ENCODE measurements at places on chromosomes 5 and 9.

GRCh38 chr5:3010953-3011763 is 259.7 kb upstream of the IRX2 start:
- DNase-seq: no peak

DNA sequence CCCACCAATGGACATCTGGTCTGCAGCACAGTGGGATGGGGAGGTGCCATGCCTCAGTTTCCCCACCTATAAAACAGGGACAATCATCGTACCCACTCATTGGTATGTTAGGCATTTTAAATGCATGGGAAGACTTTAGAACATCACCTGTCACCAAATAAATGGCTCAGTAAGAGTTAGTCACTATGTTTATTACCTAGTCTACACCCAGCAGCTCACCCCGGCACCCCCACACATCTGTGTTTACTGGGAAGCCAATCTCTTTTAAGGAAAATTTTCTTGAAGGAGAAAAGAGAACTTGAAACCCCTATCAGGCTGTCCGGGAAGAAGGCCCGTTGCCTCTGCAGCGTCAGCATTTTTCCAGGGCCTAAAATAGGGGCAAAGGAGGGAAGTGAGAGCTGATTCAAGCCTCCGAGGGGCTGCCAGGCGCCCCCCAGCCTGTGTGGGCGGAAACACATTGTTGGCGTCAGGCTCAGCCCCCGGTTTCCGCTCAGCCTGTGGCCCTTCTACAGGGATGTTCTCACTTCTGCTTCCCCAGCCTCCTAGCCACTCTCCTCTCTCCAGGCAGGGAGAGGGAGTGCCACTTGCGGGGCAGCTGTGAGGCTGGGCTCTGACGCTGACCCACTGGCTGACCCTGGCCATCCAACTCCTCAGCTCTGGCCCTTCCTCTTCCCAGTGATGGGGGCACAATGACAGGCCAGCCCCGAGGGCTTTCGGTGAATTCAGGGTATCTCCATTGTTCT is 4.6 kb downstream of the CSF1R start:
- peak; percentile 37 for DNase-seq

- DNase-seq: peak; percentile 98
Observed at GRCh38 chr9:131270171-131271015, 5.9 kb downstream of the FAM78A start.

- DNase-seq: no peak
Observed at GRCh38 chr5:124043456-124043855, 531.5 kb downstream of the CSNK1G3 start.

DNA sequence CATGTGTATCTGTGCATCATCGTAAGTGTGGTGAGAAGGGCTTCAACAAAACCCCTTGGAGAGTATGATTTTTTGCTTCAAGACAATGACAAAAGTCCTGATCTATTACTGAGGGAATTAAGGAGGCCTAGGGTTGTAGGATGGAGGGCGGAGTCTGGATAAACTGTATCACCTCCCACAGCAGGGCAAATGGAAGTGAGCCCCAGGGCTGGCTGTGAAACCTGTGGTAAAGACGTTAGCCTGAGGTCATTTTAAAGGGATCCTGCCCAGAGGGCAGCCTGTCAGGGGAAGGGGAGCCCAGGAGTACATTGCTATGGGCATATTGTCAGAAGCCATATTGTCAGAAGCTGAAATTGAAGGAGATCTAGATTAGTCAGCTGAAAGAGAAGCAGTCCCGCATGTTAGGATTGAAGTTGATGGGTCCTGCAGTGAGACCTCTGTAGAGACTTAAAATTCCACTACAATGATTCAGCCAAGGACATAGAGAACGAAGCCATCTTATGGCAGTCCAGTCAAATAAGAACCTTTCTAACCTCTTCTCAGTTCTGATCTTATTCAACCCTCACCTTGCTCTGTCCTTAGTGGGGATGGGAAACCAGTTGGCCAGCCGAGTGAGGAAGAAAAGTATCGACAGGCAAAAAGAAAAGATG is 26.9 kb downstream of the ADGRV1 start:
- DNase-seq: no peak

DNA sequence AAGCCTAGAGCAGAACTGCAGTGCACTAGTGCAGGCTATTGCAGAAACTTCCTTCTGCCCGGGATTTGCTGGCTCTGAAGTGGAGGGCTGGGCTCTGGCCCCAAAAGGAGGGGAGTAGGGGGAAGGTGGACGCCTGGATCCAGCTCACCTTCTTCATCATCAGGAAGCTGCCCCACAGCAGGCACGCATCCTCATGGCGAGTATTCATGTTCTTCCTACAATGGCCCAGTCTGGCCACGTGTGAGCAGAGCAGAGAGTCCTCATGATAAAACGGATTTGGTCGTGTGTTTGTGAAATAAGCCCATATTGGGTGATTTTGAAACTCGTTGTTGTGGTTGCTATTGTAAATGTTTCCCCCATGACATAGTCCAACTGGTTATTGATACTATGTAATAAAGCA is 8.2 kb upstream of the GLIPR2 start:
- peak; percentile 77 for DNase-seq

DNA sequence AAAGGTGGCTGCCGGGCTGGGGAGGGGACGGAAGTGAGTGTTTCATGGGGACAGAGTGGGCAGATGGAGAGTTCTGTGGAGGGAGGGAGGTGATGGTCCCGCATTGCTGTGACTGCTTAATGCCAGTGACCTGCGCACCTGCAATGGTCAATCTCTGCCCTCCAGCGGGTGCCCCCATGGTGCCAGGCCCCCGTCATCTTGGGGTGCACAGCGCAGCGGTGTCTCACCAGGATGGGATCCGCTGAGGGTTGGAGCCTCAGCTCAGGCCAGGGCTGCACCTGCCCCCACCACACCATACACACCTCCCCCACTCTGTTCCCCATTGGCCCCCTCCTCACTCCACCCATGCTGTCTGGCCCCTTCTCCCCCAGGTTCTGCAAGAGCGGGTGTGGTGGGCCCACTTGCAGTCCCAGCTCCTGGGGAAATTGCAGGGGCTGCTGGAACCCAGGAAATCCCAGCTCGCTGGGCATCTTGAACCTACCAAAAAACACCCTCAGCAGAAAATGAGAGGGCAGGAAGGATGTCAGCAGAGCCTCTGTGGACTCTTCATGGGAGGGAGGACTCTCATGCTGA is 12.1 kb upstream of the CAMSAP1 start:
- DNase-seq: no peak

GRCh38 chr9:129932303-129933151 is 97.3 kb downstream of the USP20 start:
- DNase-seq: peak; percentile 30

GRCh38 chr9:104993291-104993963 is 65.5 kb upstream of the ABCA1 start:
- no peak for DNase-seq

DNA sequence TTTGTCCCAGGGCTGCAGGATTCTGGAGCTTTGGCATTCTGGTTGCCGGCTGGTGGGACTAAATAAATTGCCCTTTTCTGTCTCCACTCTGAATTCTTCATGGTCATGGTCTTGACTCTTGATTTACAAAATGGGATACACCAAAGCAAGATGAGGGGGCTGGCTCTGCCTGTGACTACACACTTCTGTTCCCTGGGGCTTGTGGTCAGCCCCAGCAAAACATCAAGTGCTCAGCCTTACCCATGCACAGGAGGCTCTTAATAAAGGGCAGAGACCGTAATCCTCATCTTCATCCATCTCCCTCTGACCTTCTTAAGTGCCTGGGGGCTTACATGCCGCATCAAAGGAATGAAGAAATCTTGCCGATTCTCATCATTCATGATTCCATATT is 198.0 kb downstream of the GNA14 start:
- DNase-seq: no peak

- no peak for DNase-seq
Observed at GRCh38 chr5:123046222-123046621, 9.7 kb upstream of the PPIC start.

- no peak for DNase-seq
Observed at GRCh38 chr9:123611226-123611625, 255.2 kb downstream of the CRB2 start.

DNA sequence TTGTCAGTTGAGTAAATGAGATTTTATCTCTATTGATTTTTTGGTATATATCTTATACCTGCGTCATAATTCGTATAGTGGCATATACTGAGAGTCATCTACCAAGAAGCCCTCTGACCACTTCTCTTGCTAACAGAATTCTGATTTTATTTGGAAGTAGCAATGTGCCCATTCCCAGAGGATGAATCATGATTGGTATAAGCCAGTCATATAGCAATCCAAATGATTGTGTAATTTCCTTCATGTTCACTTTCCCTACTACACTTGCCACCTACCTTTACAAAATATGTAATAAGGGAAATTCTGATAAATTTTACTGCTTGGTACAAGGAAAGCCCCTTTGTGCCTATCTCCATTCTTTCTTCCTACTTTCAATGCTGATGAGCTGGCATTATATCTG is 16.1 kb upstream of the ZNF462 start:
- no peak for DNase-seq

DNA sequence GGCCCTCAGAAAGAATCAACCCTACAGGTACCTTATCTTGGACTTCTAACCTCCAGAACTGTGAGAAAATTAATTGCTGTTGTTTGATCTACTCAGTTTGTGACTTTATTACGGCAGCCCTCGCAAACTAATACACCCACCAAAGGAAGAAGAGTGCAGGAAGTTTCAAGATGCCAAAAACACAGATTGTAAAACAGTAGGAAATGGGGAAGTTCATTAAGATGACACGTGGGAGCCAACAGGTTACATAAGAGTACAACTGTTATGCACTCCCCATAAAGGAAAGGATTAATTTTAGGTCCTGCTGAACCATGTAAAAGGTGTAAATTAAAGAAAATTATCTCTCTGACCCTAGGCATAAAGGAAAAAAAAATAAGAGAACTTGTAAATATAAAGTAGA is 294.3 kb downstream of the EPB41L4A start:
- DNase-seq: no peak

GRCh38 chr9:33867747-33868439 is 50.9 kb downstream of the UBE2R2 start:
- DNase-seq: no peak

DNA sequence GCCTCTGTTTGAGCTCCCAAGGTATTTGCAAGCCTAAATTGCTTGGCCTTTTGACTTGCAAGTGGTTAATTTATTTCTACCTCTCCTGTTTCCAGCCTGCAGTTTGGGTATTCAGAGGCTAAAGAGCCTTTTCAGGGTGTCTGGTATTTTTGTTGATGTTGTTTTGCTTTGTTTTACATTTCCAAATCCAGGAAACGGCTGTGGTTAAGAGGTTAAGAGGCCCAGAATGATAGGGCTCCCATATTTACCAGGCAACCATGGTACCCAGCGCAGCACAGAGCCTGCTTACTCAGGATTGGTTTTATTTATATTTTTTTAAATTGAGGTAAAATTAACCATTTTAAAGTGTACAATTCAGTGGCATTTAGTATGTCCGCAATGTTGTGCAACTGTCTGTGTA is 92.1 kb downstream of the PDZD2 start:
- no peak for DNase-seq

GRCh38 chr9:37710046-37710445 is 43.6 kb upstream of the TRMT10B start:
- no peak for DNase-seq

DNA sequence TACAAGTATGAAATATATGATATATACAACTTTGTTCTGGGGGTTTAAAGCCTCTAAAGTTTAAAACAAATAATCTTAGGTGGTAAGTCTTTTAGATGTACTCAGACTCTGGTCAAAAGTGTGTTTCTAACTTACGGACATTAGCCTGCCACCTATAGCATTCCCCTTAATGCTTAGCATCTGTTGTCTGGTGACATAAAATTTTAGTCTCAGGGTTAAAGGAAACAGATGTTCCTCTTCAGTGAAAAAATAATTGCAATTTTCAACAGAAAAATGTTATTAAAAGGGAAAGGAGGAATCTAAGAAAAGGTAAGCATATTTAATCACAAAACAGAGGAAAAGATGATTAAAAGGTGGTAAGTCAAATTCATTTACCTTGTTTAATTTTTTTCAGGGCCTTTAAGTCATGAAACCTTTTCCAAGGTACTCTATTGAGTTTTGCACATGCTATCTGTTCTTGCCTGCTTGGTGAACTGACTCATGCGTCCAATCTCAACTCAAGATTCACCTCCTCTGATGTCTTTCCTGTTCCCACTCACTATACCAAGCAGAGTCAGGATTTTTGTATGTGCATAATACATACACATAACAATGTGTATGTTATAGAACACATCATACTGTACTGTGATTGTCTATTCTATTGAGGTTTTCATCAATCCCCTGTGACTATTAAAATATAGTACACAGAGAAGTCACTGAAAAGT is 7.9 kb downstream of the TMEM167A start:
- no peak for DNase-seq

DNA sequence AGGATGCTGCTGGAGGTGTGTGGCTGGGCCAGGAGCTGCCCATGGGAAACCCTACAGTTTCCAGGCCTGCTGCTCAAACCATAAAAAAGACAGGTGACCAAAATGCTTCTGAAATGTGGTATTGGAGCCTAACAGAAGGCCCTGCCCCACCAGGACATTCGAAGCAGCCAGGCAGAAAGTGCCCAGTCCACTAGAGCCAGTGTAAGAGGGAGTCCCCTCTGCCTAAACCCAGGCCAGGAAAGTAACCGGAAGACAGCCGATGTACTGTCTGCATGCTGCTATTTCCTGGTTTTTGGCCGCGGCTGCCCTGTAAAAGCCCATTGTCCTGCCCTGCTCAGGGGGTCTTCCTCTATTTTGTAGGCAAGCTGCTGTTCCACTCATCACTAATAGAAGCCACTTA is 150.7 kb upstream of the IRX2 start:
- no peak for DNase-seq

DNA sequence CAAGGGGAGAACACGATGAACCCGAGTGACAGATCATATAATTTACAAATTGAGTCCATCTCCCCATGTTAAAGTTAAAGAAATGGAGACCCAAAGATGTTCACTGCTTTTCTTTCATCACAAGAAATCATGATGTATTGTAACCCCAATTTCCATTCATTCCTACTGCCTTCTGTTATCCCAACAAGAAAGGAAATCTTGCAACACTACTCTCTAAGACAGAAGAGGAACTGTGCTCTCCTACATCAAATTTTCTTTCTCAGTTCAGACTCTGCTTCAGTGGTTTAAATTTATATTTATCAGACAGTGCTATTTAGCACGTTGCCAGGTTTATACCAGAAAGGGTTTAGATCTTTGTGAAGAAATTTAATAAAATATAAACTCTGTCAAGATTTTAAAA is 83.8 kb upstream of the RASA1 start:
- no peak for DNase-seq

- DNase-seq: no peak
Observed at GRCh38 chr5:141192110-141192725, at the start of gene PCDHB10. Gene PCDHB10, plus strand, starts transcription at chr5:141192353. Its CDS starts 200 bp downstream, at chr5:141192553.

- no peak for DNase-seq
Observed at GRCh38 chr5:138349852-138350562, 2.5 kb upstream of the KDM3B start.

DNA sequence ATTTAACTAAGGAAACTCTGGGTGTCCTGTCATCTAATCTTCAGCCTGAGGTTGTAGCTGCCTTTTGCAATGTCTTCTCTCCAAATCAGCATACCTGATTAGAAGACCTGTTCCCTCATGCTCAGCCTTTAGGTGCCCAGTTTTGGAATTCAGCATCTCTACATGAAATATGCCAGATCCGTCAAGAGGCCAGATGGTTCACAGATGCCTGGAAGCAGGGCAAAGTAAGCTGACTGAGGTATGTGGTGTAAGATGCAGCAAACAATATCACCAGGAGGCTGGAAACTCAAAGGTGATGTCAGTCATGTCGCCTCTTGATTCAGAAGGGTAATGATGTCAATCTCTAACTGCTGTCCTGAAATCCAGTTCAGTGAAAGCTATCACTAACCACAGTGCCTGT is 324.4 kb downstream of the PRELID2 start:
- DNase-seq: no peak
